ENCODE measurements at places on chromosomes 5 and 9.

- DNase-seq = no peak
These were observed 1.9 kb downstream of the ALDH1A1 start for GRCh38 chr9:72950875-72951442.

DNA sequence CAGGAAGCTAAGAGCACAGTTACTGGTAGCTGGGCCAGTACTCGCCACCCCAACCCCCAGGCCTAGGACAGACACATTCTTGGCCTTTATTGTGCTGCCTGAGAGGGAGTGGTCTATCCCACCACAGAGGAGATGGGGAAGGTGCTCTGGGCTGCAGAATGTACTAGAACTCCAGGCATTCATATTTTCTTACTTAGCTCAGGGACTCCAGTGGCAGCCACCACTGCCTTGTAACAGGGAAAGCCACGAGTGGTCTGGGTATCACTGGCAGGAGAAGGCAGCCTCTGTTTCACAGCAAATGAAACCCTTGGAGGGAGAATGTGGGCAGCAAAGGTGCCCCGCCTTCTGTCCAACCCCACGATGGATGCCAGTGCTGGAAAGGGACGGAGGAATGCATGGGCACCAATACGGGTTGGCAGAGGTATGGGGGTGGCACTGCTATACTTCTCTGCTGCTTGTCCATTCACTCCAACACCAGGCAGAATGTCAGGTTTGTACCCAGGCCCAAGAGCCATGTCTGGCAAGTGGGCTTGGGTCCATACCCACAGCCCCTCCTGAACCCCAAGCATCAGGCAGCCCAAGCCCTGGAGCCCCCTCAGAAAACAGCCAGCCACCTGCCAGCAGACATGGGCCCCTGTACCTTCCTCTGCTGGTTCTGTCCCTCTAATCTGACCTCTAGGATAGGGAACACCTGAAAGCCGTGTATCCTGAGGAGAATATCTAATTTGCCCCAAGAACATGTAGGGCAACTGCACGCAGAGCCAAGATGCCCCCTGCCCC lies 4.6 kb downstream of the SEPTIN8 start:
- DNase-seq = no peak

- DNase-seq = no peak
These were observed 68.2 kb downstream of the DOCK2 start for GRCh38 chr5:169705322-169705721.

GRCh38 chr9:135468854-135469521 lies 10.6 kb upstream of the PPP1R26 start:
- peak; percentile 11 for DNase-seq

- no peak for DNase-seq
These were observed 3.8 kb upstream of the ITGA2 start for GRCh38 chr5:52985306-52985705.

DNA sequence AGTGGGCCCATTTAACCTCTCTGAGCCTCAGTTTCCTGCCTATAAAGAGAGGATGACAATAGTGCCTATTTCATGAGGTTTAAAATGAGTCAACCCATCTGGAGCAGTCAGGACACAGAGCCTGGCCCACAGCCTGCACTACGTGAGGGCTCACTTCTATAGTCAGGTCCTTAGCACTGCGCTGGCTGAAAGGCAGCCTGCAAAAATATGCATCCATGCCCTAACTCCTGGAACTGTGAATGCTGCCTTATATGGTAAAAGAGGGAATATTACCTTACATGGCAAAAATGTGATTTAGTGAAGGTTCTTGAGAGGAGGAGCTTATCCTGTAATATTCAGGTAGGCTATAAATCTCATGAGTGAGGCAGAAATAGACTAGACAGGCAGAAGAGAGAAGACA lies 98.5 kb downstream of the GABBR2 start:
- DNase-seq = no peak

DNA sequence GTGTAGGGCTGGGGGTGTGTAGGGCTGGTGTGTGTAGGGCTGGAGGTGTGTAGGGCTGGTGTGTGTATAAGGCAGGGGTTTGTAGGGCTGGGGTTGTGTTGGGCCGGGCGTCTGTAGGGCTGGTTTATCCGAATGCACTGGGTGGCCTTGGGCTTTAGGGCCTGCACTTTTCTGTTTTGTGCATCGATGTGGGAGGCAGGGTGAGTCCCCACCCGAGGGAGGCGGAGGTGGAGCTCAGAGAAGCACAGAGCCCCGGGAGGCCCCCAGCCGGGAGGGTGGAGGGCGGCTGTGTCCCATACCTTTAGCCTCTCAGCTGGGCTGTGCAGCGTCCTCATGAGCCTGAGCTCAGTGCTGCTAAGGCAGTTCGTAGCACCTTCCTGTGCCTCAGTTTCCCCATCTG lies 13.5 kb downstream of the COL5A1 start:
- DNase-seq = no peak

GRCh38 chr5:33257807-33258429 lies 182.8 kb upstream of the TARS1 start:
- no peak for DNase-seq

GRCh38 chr9:32455738-32456137 lies 70.3 kb downstream of the RIGI start:
- DNase-seq = no peak

GRCh38 chr5:110932755-110933488 lies 138.6 kb upstream of the TSLP start:
- DNase-seq = no peak

DNA sequence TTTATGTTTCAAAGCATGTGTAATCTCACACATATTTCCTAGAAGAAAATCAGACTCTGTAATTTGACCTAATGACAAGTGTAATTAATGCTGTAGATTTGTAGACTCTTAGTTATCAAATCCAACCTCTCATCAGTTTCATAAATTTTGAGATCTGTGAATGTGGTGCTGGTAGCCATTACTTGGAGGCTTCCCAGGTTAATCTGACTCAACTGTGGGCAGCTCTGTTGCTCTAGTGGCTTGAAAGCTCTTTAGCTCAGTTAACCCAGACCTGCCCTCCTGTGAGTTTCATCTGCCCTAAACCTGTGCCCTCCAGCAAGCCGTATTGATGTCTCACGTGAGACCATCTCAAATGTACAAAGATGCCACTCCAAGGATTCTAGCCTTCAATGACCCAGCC lies 323.4 kb downstream of the FBXL7 start:
- no peak for DNase-seq

- no peak for DNase-seq
These were observed 179.0 kb upstream of the PPP1R26 start for GRCh38 chr9:135300346-135301141.

DNA sequence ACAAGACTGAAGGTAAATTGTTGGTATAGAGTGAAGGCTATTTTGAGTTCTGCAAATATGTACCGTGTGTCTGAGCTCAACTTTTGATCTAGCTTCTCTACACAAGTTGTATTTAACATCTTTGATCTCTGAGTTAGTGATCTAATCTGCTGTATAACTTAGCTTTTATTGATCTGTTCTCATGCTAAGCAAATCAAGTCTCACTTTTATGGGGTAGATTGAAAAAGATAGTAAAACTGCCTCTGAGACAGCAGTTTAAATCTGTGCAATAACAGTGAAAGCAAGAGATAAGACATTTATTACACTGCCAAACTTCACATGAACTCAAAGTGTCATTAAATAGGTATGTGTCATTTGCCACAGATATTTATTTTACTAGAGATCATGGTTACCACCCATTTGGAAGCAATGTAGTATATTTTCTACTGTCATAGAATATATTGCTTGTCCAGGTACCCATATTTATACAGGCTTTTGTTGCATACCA lies 477.3 kb downstream of the ISL1 start:
- no peak for DNase-seq

DNA sequence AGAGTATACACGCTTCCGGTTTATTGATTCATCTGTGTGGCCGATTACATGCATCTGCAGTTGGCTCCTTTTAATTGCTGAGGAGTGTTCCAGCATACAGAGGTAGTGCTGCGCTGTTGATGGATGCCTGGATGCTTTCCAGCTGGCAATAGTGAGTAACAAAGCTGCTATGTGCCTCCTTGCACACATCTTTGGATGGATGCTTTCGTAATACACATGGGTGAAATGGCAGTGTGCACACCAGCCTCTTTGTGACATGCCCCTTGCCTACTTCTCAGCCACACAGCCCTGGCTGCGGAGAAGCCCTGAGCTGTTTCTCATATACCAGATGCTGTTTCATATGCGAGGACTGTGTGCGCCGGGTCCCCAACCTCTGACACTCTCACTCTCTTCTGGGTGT lies 151.0 kb downstream of the GADD45G start:
- no peak for DNase-seq

DNA sequence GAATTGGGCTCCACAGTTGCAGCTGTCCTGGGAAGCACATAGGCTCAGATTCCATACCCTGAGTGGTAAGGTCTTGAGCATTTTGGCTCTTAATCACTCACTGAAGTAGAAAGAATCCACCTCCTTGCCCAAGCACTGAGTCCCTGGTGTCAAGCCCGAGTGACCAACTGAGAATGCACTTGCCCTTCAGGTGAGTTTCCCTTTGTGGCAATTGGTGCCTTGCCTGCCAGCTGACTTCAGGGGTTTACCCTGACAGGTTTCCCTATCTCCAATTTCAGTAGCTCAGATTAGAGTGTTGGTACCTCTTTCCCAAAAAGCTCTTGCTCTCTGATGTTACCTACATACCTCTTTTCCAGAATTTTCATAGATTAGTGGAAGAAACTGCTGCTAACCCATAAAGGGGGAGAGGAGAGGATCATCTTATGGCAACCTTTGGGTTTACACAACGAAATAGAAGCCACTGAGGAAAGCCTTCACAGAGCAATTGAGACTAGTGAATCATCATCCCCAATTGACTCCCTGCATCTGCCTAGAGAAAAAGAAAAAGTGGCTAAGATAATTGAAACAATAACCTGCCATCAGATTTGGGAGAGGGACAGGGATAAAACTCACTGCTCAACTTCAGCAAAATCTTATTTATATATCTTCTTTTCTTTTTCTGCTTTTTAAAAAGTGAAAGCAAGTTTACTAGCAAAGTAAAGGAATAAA lies 48.6 kb downstream of the CCL28 start:
- DNase-seq = no peak

DNA sequence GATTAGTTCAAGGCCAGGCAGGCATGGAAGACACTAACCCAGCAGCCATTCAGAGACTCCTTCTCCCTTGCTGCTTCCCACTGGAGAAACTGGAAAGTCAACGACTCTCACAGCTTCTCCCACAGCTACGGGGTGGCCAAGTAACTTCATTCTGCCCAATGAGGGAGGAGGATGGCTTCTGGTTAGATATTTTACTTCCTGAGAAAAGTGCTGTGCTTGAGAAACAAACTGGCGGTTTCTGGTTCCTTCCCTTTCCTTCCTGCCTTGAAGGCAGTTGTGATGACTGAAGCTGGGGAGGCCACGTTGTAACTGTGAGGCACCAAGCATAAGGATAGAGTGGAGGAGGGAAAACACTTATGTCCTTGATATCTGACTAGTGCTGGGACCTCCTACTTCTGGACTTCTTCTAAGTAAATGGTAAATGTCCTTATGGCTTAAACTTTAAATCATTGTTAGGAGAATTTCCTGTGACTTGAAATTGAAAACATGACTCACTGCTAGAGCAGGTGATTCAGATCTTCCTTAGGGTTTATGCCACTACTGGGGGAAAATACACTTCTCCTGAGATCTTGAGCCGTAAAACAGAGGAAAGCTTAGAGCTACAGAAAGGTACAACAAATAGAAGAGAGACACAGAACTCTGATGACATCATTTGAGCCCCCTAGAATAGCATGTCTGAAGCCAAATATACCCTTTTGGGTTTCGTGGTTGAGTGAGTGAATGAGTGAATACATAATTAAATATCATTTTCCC lies 3.1 kb upstream of the GNPDA1 start:
- DNase-seq = no peak

DNA sequence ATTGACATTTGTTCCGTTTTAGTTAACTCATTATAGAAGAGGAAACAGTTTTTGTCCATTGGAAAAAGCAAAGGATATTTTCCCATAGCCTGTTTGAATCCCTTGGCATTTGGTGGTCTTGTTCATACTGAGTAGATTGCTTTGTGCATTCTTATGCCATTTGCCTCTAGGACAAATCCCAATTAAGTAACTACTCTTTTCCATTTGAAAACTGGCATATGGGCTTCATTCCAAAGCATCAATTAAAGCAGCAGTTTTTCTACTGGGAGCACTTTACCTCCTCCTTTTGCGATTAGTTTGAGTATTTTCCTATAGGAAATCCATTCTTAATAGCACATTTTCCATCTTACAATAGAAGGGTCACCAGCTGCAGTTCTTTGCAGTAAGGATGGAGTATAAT lies 31.2 kb downstream of the GPR21 start:
- DNase-seq = no peak

DNA sequence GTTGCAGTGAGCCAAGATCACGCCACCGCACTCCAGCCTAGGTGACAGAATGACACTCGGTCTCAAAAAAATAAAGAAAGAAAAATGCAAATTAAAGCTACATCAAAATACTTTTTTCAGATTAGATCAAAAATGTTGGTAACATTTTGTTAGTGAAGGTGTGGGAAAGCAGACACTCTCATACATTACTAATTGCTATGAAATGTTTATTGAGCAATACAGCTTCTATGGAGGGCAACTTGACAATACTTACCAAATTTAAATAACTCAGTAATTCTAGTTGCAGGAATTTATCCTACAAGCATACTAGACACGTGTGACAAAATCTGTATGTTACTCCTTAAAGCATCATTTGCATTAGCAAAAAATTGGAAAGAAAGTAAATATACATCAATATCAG lies 4.1 kb downstream of the TRIM23 start:
- DNase-seq = no peak

DNA sequence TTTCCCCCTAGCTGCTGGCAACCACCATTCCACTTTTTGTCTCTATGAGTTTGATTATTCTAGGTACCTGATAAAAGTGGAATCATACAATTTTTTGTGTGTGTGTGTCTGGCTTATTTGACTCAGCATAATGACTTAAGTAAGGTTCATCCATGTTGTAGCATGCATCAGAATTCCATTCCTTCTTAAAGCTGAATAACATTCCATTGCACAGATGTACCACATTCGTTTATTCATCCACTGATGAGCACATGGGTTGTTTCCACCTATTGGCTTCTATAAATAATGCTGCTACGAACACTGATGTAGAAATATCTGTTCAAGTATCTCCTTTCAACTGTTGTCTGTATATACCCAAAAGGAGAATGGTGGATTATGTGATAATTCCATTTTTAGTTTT lies 33.7 kb downstream of the AP3B1 start:
- no peak for DNase-seq

DNA sequence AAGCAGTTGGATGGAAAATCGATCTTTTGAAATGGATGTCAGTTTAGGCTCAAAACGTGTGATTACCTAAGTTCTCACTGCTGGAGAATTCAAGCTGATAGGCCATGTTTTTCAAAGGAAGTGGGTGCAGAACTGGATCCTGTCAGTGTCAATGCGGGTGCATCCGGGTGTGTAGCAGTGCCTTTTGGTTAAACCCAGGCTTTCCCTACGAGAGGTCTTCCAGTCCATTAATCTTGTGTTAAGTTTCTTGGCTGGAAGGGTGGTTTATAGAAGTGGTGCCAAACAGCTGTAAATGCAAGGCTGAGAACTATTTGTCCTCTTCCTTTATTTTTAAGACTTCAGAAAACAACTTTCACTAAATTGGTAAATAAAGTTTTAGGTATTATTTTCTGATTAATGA lies 71.9 kb downstream of the DAPK1 start:
- DNase-seq = no peak

All from stimulated activated CD4-positive, alpha-beta T cell treated with anti-CD3 and anti-CD28 coated beads, Interleukin-1b, Interleukin-23, amount 100 ng/mL, for 1 hour (primary cell).